Heart right ventricle (tissue), 16 donors: ENCODE measurements at places on chromosomes 5 and 9. TPM values are rescaled to one million over a fixed set of nuclear protein-coding genes. Genes with fewer than 3 reads are reported as not detected.

GRCh38 chr9:91882627-91883026 lies 67.4 kb downstream of the ROR2 start:
- no peak for DNase-seq

- DNase-seq, result no peak
Observed at GRCh38 chr5:173855162-173855994, 32.8 kb upstream of the CPEB4 start.

DNA sequence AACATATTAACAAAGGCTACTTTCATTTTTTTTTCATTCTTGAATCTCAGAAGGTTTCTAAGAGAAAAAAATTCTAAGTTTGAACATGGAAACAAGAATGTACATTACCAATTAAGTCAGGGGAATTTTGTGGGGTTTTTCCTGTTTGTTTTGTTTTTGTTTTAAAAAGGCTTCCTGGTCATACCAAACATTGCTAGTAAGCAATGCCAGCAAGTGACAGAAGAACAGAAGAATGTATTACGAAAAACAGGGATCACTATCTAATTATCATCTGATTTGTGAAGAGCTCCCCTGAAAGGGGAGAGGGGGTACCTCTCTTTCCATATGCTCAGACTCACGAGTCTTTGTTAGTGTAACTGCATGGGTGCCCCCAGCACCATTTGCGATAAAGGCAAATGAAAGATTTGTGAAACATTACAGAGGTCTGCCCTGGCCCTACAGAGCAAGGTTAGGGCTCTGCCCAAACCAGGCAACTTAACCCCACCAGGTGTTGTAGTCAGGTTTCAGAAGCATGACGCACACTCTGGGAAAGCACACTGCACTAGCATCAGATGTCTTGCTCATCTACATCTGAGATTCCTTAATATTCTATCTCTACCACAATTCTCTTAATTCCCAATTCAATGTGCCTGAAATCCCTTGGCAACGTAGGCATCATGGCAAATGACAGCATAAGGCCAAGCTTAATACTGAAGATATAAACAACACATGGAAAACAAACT lies 268.2 kb downstream of the MLLT3 start:
- DNase-seq, result no peak

The IL3 gene
- not detected for polyA plus RNA-seq

DNA sequence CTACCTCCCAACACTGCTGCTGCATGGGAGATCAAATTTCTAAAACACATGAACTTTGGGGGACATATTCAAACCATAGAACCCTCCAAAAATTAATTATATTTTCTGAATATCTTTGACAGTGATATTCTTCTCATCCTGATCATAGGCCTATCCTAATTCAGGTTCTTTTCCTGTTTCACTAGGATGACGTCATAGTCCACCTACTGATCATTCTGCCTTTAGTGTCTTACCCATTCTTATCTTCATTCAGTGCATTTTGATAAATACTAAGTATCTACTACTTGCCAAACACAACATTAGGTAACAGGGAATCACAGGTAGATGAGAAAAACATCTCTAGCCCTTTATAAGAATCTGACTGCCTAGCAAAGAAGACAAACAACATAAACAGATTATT lies 179.1 kb upstream of the PRLR start:
- DNase-seq, result no peak

DNA sequence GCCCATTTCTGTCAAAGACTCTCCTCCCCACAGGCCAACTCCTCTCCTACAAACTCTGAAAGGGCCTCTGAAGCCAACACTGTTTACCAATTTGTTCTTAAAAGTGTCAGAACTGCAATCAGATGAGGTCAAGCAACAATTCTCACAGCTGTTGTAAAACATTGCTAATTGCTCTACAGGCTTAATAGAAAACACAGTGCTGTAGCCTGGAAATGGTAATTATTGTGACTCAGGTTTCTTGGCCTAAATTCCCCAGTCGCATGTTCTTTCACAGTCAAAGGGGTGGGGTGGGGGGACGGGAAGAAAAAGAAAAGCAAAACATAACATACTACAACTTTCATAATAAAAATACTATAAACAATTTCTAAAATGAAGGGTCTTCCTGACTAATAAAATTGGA lies 343.2 kb downstream of the DMAC1 start:
- no peak for DNase-seq

GRCh38 chr9:107784235-107784958 lies 294.8 kb upstream of the KLF4 start:
- peak; percentile 21 for DNase-seq

DNA sequence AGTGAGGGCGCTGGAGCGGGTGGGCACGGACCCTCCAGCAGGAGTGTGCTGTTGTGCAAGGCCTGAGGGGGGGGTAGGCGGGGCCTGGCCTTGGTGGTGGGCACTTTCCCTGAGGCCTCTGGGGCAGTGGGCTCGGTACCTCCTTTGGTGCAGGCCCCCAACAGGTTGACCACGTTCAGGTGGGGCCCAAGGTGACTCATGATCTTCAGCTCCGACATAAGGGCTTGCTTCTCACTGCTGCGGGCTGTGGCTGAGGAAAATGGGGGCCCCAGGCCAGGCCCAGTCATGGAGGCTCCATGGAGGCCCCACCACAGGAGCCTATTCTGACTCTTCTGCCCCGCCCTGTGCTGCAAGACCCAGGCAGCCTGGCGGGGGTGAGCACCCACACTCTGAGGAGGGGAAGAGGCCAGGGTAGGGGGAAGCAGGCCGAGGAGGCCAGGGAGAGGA lies 31.5 kb downstream of the PDGFRB start:
- no peak for DNase-seq

DNA sequence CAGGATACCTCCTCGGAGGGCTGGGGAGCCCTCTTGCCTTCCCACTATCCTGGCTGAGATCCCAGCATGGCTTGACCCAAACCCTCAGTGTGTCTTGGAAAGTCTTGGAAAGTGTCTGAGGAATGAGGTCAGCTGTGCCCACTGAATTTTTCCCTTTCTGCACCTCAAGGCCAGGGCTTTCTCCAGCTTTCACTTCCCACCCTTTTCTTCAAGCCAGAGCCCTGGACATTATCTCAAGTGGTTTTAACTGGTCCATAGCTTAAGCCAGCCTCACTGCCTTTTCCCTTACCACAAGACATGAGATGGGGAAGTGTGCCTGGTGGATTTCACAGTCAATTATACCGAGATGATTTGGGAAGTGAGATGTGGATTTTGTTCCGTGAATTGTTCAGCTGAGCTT lies 35.7 kb upstream of the LHX2 start:
- DNase-seq, result no peak

DNA sequence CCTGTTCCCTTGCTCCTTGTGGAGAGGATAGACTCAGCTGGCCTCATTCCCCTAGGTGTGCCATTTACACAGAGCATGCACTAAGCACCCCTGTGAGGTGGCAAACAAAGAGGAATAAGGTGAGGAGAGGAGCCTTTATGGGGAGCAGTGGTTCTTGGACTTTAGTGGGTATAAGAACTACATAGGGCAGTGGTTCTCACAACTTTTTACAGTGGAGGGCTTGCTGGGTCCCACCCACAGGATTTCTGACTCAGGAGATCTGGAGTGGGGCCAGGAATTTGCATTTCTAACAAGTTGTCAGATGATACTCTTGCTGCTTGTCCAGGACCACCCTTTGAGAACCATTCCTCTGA lies 42.0 kb downstream of the CSF1R start:
- peak; percentile 35 for DNase-seq

- DNase-seq, result no peak
Observed at GRCh38 chr9:19464061-19464763, 55.4 kb downstream of the ACER2 start.
